ENCODE measurements at places on chromosomes 5 and 9.

DNA sequence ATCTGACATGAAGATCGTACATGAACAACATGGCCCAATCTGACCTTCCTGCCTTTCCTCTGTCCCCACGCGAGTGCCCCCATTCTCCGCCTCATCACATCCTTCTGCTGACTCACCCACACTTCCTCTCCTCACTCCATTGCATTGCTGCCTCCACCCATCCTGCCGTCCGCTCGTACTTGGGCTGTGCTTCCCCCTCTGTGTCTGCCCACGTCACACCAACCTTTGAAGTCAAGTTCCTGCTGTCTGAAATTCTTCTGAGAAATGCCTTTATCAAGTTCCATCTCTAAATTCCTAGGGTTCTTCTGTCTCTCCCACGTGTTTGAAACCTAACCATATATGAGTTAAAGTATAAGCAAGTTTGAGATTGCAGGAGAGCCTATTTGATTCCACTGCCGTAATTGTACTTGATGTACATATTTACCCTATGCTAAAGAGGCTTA, 18.0 kb upstream of the STARD4 start:
- DNase-seq, result no peak

- DNase-seq, result no peak
These were observed 142.6 kb downstream of the MED10 start for GRCh38 chr5:6235726-6236125.

DNA sequence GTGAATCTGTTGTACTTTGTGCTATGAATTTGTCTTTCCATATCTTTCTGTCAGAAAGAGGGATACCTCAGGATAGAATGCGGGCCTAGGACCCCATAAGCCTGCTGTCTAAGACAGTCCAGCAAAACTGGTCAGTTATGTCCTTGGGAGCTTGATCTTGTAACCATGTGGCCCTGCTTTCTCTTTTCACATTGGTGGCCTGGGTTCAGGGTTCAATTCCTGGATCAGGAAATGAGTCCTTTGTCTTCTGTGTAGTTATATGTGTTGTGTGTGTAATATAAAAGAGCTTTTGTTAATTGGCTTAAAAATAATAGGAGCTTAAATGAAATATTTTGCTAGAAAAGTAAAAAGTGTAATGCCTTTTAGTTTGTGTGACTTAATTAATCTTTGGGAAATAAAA, 16.9 kb downstream of the FREM1 start:
- DNase-seq, result no peak

GRCh38 chr9:76223749-76224340, 170.4 kb downstream of the RFK start:
- DNase-seq, result no peak

DNA sequence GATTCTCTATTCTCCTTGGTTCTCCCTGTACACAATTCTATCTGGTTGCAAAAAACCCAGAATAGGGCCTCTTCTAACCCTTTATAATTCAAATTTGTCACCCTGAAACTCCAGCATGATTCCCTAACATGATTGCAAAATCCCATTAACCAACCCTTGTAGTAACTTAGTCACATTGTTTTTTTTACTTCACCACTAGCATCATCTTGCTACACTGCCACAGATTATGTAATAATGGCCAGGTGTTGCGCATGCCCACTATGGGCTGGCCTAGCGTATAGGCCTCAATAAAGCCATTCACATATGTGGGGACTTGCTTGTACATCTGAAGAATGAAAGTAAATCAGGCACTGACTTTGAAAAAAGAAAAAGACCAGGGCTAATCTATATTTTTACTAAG, 25.7 kb downstream of the FAM170A start:
- no peak for DNase-seq

DNA sequence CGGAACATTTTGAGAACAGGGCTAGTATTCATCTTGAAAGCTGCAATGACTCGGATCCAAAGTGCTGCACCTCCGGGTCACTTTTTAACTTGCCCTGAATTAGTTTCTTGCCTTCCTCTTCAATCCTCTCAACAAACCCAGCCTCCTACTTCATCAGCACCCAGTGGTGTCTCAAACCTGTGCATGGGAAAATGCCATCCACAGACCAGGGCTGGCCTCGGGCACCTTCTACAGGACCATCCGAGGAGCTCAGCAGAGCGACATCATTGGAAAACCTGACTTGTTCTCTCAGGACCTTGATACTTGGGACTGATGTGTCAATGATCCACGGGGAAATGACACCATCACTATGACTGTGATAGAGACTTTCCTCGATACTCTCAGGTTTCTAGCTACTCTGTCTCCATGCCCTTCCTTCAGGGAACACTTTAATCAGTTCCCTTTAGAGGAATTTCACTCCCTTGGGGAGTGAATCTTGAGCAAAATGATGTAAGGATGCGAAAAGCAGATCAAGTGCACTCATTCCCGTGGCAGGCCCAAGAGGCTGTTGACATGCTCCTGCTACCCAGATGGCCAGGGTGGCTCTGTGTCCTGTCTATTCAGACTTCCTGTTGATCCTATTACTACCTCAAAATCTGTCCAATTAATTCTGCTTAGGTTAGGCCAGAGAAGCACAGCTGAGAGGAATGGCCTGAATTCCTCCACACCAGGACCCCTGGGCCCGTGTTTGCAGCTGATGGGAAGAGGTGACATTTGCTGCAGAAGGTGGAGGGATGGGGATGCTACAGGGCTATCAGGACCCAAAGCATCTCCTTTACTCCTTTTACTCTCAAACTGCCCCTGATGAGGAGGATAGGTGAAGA, 96.5 kb upstream of the SLC25A48 start:
- DNase-seq, result no peak

GRCh38 chr9:115921301-115921700, 232.3 kb upstream of the PAPPA start:
- DNase-seq, result no peak

Measured in anterior cingulate cortex (tissue), 58 donors.